DMS79 treated with DMSO at 0.1 percent for 48 hours (cell line): ENCODE measurements at places on chromosomes 4 and X.

DNA sequence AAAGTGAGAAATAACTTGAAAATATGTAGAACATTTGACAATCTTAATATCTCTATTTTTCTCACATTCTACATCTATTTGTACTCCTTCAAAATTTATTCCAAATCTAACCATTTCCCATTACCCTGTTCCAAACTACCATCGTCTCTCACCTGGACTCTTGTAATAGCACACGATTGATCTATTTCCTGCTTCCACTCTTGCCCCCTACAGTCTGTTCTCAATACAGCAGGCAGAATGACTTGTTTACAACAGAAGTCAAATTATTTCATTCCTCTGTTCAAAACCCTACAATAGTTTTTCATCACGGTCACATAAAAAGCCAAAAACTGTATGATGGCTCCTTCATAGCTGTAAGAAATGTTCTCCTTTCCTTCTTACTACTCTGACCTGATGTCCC, 21.1 kb upstream of the LUZP4 start:
- DNase-seq: no peak

- DNase-seq: no peak
Observed at GRCh38 chrX:153765138-153766079, 1.4 kb downstream of the PLXNB3 start.

DNA sequence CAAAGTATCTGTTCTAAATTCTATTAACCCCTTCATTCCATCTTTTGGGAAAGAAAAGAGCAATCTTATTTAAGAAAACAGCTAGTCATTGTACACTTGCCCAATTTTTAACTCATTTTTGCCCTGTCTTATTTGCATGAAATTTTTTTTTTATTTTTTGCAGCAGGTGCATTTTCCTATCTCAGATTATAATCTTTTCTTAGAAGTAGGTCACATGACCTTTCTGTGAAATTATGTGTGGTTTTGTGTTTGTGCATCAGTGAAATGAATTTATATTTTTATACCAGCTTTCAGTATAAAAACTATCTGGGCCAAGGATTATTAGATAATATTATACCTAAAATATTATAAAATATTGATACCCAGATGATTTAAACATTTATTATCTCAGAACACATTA, 145.6 kb downstream of the INPP4B start:
- no peak for DNase-seq

DNA sequence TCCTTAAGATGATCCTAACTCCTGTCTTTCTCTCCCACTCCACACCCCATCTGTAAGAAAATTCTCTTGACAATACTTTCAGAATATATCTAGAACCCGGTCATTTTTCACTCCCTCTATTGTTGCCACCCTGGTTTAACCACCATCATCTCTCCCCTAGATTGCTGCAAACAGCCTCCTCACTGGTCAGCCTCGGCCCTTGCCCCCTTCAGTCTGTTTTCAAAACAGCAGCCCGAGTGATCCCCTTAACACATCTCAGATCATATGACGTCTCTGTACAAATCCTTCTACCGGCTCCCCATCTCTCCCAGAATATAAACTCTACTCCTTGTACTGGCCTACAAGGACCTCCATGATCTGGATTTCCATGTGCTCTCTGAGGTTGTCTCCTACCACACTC, 35.2 kb upstream of the F9 start:
- no peak for DNase-seq

DNA sequence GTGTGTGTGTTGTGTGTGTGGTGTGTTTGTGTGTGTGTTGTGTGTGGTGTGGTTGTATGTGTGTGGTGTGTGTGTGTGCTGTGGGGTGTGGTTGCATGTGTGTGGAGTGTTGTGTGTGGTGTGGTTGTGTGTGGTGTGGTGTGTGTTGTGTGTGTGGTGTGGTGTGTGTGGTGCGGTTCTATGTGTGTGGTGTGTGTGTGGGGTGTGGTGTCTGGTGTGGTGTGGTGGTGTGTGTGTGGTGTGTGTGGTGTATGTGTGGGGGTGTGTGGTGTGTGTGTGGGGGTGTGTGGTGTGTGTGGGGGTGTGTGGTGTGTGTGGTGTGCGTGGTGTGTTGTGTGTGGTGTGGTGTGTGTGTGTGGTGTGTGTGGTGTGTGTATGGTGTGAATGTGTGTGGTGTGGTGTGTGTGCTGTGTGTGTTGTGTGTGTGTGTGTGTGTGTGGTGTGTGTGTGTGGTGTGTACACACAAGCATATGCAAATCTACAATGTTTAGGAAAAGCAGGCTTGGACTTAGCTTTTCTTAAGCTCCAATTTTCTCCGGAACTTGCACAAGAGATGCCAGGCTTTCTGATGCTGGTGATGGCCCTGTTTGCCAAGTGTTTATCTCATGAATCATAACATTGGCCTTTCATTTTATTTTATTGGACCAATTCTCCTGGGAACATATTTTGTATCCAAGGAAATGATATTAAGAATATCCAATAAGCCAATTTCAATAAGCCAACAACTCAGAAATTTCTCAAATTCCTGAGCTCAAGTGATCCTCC, 148.7 kb downstream of the SPATA18 start:
- DNase-seq: no peak

DNA sequence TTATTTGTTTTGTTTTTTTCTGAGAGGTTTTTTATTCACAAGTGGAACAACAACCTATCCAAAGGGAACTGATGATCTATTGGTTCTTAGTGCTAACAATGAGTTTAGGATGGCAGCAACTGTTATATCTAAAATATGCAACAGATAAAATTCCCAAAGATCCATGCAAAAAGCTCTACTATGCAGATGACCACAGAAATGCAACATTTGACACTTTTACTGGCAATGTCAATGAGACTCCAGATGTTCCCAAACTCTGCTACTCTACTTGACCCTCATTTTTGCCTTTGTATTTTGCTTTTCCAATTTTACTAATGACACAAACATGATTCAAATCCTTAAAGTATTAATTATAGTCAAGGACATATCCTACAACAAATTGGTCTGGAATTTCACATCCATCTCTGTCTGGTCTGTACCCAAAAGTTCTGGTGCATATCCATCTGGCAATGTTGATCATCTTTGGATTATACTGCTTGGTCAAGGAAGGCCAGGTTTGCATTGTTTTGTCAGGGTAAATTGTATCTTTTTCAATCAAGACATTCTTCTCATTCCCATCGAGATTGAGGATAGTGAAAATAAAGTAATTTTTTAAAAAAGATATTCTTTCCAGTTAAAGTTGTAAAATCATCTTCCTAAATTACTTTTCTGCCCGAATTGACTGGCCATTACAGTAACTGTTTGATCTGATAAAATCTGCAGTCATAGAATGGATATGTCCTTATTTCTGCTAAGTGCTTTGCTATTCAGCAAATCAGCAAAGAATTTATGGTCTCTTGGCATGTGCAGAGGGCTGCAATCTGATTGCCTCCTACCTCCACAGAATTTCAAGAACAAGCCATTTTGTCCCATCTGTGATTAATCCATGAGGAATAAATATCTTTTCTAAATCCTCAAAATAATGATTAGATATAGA, 73.6 kb downstream of the FGFBP1 start:
- no peak for DNase-seq

DNA sequence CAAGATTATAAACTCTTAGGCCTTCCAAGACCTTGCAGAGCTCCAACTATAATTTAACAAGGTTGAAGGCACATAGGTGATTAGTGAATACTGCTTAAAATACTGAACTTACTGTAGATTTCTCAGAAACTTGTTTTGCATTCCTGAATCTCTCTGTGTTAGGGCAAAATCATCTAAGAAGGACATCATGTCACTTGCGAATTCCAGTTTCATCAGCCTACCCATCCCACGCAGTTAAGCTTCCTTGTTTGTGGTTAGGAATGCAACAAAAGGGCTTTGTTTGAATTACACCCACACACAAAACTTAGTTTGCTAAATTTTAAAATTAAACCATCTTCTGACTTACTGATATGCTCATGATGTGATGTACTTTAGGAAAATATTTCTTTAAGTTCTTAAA, 174.0 kb downstream of the SOWAHB start:
- no peak for DNase-seq

GRCh38 chr4:186404562-186405134, 138.7 kb downstream of the F11 start:
- no peak for DNase-seq

GRCh38 chr4:38672074-38672396, 8.0 kb downstream of the KLF3 start:
- DNase-seq: no peak

DNA sequence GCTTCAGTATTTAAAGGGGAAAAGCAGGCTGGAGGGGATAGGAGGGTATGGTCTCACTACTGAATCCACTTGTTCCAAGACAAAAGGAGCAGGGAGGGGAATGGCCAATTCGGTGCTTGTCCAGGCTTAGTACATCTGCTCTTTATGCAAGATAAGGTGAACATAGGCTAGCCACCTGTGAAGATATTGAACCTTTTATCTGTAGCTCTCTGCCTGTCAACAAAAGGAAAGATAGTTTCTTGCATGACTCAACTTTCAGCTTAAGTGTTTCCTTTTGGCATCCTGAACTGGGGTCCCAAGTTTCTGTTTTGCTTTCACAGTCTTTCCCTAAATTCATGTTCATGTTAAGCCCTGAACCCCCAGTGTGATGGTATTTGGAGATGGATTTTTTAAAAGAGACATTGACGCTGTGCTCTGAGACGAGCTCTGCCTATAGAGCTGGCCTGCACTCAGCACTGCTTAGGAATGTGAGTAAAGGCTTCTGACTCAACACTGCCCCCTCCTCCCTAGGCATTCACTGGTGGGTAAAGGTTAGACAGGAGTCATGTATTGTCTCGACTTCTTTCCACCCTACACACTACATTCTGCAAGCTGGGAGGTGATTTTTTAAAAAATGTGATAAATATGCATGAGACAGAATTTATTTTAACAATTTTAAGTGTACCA, 28.2 kb downstream of the FAM149A start:
- no peak for DNase-seq
